ENCODE measurements at places on chromosomes 11 and 22.

DNA sequence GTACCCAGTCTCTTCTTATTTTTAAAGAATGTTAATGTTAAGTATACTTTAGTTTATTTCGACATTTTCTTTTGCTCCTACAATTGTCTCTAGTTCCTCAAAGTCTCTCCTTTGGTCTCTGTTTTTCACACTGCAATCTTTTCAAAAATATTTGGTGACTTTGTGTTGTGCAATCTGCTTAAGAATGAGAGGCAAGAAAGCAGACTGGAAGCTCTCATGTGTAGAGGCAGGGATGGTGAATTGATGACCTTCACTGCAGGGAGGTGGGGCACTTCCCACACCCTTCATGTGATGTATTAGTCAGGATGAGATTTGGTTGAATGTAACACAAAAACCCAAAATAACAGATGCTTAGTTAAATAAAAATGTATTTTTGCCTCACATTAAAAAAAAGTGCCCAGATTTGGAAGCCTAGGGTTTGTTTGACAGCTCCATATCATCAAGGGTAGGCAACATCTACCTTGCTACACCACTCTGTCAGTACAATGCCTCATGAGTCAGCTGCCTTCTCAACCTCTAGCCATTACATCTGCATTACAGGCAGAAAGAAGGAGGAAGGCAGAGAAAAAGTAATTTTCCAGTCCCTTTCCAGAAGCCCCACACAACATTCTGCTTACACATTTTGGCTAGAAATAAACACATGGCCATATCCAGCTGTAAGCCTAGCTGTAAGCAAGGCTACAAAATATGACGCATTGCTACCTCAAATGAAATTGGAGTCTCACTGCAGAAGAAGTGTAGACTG lies 3.8 kb upstream of the MMP27 start:
- DNase-seq: no peak

GRCh38 chr11:5196731-5197130 lies 3.8 kb downstream of the OR51V1 start:
- DNase-seq: peak; percentile 10

DNA sequence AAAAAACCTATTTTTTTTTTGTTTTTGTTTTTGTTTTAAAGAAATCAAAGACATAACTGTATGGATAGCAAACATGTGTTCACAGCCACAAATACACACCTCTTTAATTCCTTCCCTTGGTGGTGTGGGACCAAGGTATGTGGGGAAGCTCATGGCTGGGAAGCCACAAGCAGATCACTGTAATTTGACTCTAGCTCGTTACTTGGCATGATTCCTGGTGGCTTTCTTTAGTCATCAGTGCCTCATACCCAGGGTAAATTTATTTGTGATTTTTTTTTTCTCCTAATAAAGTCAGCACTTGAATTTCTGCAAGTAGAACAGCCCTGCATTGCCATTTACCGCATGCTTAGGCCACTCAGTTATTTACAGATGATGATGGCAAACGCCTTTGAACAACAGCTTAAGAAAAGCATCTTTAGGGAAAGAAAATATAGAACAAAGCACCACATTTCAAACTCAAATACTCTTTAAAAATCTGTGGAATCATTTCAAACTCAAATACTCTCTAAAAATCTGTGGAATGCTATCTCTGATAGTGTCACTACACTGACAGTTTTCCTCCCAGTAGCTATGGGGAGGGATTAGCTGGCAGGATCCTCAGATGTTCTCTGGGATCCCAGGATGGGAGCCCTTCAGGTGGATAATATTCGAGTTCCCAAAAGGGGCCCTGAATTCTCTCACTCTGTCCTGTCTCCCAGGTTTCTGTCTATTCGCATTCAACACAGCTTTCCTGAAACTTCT lies 687.2 kb downstream of the OPCML start:
- DNase-seq: peak; percentile 96

GRCh38 chr11:64086258-64087123 lies 50.8 kb downstream of the FLRT1 start:
- peak; percentile 14 for DNase-seq

DNA sequence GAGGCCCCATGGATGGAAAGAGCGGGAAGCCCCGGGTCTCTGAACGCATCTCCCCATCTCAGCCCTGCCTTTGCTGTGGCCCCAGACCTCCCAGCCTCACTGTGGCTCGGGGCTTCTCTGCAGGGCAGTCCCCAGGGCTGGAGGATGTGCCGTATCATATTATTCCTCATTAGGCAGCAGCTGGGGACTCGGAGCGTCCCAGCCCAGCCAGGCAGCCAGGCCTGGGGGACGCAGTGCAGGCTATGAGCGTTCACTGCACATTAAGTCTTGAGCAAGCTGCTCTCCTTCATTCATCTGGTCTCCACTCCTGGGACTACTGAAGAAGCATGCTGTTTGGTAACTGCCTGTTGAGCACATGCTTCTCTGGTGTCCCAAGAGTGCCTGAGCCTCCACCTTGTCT lies 226.8 kb upstream of the TBCEL start:
- DNase-seq: no peak

DNA sequence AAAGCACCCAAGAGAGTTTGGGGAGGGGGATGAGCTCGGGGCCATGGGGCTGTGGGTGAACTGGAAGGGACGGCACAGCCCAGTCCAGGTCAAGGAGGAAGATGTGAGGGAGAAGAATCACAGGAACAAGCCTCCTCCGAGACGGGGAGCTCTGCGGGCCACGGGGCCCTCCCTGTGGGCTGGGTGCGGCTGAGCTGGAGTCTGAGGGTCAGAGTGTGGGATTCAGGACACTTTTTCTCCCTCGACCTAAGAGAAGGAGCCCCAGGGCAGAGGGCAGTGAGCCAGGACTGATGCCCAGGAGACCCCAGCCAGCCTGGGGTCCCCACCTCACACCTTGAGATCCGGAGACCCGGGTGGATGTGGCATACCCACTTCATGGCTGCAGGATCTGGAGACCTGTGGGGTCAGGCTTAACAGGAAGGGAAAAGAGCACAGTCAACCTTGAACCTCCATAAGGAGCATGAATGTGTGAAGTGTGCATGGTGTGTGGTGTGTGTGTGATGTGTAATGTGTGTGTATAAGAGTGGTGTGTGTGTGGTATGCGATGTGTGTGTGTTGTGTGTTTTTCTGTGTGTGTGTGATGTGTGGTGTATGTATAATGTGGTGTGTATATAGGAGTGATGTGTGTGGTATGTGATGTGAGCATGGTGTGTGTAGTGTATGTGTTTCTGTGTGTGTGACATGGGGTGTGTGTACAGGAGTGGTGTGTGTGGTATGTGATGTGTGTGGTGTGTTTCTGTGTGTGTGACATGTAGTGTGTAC lies 504.6 kb downstream of the BRD1 start:
- DNase-seq: no peak

DNA sequence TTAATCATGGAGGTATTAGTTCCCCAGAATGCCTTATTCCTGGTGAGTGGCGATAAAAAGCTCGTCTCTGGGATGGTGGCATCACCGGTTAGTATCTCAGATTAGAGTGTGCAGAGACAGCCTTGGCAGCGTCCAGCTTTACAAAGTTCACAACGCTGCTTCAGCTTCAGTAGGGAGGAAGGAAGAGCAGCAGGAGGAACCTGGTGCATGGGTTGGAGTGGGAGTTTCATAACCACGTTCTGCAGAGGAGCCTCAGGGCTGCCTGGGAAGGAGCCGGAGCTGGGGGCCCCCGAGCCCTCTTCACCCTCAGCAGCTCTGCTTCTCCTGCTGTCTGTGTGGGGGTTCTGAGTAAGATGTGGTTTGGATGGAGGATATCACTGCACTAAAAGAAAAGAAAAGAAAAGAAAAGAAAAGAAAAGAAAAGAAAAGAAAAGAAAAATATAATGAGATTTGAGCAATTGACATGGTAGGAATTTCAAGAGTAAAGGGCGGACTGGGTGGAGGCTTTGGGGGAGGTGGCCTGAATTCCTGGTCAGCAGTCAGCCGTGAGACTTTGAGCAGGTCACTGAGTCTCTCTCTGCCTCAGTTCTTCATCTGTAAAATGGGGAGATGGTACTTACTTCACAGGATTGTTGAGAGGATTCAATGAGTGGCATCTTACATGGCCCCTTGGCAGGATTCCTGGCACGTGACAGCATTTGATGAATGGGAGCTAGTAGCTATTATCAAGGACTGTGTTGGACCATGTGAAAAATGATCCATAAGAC lies 6.5 kb downstream of the ASPHD2 start:
- no peak for DNase-seq

GRCh38 chr11:119685111-119685746 lies 43.8 kb downstream of the NECTIN1 start:
- DNase-seq: no peak

- DNase-seq: no peak
These were observed 9.5 kb downstream of the GGA1 start for GRCh38 chr22:37618072-37618656.

DNA sequence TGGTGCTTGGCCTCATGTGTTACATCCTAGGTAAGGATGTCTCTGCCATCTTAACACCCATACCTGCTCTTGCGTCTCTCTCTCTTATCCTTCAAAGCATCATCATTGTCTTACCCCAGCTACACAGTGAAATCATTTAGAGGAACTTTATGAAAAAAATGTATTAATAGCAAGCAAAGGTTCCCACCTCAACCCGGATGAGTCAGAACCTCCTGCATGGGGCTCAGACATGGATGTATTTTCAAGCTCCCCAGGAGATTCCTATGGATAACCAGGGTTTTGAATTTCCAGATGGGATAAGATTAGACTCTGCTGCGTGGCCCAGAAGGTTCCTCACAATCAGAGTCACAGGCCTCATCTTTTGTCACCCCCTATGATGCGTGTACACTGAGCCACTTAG lies 89.1 kb upstream of the NNMT start:
- DNase-seq: no peak

DNA sequence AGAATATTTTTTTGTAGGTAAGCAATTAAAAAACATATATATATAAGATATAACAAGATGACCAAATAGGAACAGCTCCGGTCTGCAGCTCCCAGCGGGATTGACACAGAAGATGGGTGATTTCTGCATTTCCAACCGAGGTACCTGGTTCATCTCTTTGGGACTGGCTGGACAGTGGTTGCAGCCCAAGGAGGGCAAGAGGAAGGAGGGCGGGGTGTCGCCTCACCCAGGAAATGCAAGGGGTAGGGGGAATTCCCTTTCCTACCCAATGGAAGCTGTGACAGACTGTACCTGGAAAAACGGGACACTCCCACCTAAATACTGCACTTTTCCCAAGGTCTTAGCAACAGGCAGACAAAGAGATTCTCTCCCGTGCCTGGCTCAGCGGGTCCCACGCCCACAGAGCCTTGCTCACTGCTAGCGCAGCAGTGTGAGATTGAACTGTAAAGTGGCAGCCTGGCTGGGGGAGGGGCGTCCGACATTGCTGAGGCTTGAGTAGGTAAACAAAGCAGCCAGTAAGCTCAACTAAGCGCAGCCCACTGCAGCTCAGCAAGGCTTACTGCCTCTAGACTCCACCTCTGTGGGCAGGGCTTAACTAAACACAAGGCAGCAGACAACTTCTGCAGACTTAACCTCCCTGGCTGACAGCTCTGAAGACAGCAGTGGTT lies 163.8 kb downstream of the CWF19L2 start:
- no peak for DNase-seq

- peak; percentile 35 for DNase-seq
These were observed 67.3 kb upstream of the CDON start for GRCh38 chr11:126129727-126130671.

GRCh38 chr11:123405123-123405592 lies 24.9 kb upstream of the GRAMD1B start:
- DNase-seq: no peak

DNA sequence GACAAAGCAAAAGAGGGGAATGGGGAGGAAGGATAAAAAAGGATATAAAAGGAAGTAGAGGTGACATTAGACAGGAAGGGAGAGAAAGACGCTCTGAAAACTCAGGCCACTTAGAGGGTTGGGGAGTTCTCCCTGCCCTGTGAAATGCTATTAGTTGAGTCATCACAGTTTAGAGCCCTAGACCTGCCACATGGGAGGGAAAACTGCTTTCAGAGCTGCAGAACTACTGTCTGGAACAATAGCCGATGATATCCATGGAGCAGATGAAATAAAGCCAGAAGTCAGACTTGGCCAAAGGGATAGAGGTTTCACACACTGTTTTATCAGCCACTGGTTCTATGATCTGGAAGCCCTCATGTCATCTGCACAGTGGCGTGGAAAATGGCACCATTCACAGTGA lies 157.9 kb downstream of the NCAM1 start:
- no peak for DNase-seq

GRCh38 chr11:13238879-13239514 lies 38.6 kb upstream of the BMAL1 start:
- peak; percentile 41 for DNase-seq

DNA sequence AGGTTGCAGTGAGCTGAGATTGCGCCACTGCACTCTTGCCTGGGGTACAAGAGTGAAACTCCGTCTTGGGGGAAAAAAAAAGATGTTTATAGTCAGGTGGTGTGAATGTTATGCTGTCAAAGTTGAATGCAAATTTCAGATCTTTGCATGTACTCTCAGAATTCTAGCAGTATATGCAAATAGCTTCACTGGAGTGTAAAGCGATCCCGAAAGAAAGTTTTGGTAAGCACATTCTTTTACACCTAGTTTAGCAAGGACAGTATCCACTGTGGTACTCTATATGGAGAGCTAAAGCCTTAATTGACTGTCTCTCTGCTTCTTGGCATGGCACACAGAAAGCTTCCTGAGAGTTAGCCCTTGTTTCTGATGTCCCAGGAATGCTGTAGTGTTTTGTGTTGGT lies 4.0 kb downstream of the JAM3 start:
- no peak for DNase-seq

Measured in IMR-90 (cell line).